ENCODE measurements at places on chromosomes 6 and 20.

GRCh38 chr20:14644306-14645097 lies 307.1 kb upstream of the FLRT3 start:
- DNase-seq, result no peak

- DNase-seq, result no peak
These were observed 59.5 kb downstream of the CDC40 start for GRCh38 chr6:110239526-110240274.

DNA sequence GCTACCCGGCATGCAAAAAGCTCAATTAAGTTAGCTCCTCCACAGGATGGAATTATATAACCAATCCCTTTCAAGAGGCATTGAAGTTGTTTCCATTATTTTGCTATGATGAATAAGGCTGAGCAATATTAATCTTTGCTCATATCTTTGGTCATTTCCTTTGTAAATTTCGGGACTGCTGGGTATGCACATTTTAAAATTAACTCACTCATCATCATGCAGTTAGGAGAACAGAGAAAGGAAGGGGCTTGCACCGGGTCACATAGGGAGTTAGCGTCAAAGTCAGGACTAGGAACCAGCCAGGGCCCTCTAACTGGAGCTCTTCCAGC lies 430 bp upstream of the FAM110A start:
- no peak for DNase-seq

DNA sequence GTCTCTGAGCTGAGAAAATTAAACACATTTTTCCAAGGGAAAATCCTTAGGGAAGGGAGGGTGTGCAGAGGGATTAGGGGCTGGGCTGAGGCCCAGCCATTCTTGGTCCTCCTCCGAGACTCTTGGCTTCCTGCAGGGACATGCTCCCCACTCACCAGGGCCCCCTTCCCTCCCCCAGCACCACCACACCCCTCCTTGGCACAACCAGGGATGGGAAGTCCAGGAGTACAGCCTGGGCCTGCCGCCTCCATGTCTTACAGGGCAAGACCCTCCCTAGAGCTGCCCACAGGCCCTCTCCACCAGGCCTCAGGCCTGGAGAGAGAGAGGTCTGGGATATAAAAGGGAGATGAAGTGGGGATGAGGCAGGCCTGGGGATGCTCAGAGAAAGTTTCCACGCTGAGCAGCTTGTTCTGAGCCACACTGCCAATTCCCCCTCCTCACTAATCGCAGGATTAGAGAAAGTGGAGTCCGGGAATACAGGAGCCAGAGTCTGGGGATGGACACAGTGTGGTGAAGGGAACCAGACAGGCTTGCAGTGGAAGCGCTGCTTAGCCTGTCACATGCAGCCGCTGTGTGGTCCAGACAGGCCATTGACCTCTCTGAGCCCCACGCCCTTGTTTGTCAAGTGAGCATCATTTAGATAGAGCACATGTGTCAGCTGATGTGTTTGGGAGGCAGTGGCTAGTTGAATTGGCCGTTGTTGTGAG lies 105.5 kb downstream of the MRPL14 start:
- DNase-seq, result no peak

DNA sequence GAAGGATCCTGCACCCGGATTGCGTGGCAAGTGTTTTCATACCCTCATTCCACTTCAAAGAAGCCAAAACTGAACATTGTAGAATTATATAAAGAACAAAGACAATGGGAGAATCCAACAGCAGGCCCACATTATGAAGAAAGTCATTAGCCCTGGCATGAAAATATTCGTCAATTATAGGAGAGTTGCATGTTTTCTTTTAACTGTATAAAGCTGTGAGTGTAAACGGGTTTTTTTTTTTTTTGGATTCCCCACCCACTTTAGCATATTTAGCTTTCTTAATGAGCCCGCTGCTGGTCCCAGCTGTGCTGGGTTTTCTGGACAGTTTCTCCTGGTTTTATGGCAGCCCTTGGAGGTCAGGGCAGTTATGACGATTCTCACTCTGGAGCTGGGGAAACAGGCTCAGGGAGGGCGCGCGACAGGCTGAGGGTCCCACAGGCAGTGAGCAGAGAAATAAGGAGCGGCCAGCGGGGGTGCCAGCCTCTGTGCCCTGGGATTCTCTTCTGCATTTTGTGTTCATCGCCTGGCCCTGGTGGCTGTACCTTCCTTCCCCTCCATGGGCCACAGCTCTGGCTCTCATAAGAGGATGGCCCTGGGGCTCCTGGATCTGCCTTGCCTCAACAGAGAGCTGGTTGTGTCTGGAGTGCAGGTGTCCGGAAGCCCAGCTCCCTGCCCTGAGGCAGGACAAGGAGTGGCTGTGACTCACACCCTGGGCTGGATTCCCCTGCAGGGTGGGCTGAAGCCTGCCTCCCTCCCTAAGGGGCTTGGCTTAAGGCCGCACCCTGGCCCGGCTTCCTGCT lies 24.1 kb upstream of the SULF2 start:
- no peak for DNase-seq

GRCh38 chr6:82415820-82416219 lies 52.2 kb downstream of the TPBG start:
- DNase-seq, result no peak

GRCh38 chr6:17423026-17423425 lies 29.6 kb downstream of the CAP2 start:
- no peak for DNase-seq

GRCh38 chr6:12245763-12246718 lies 44.1 kb upstream of the EDN1 start:
- no peak for DNase-seq

DNA sequence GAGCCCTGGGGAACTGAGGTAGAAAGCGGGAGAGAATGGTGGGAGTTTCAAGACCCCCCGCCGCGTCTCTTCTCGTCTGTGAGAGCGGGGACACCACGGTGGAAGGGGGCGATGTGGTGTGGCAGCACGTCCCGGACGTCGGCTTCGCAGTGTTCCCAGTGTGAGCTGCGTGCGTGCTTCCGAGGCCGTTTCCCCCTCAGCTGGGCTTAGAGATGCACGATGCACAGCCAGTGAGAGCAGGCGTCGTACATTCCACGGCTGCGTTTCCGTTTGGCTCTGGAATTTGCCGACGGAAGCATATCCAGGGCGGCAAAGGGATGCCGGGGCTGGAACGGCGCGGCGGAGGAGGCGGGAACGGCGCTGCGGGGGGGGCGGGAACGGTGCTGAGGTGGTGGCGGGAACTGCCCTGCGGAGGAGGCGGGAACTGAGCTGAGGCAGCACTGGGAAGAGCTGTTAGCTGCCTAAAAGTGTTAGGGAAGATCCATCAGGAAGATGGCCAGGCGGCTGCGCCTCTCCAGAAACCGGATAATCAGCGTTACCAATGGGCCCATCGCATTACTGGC lies 37.7 kb downstream of the KIF25 start:
- no peak for DNase-seq

- no peak for DNase-seq
These were observed 2.5 kb downstream of the PMEPA1 start for GRCh38 chr20:57707320-57707719.

DNA sequence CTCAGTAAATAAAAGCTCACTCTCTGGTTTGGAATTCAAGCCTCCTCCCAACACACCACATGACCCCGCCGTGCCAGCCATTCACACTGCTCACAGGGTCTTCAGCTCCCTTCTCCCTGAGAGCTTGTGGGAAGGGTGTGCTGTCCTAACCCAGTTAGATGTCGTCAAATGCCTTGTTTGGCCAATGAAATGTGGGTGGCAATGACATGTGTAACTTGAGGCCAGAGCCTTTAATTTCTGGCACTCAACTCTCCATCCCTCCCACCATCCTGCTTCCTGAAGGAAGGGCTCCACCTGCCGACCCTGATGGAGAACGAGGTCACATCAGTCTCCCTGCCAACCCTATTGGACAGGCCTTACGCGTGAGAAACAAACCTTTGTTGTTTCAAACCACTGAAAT lies 224.5 kb upstream of the AGPAT4 start:
- DNase-seq, result no peak

- DNase-seq, result no peak
These were observed 43.2 kb downstream of the SSR1 start for GRCh38 chr6:7269816-7270215.

DNA sequence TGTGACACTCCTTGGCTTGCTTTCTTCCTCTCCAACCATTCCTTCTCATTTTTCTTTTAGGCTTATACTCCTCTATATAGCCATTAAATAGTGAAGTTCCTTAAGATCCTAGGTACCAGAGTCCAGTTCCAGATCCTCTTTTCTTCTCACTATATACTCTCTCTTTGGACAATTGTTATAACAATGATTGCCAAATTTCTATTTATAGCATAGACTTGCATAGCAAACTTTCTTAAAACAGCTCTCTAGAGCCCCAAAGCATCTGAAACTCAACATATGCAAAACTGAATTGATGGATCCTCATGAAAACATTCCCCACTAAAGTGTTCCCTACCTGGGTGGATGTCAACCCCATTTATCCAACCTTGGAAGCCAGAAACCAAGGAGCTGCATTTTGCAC lies 13.4 kb downstream of the PHIP start:
- DNase-seq, result no peak

DNA sequence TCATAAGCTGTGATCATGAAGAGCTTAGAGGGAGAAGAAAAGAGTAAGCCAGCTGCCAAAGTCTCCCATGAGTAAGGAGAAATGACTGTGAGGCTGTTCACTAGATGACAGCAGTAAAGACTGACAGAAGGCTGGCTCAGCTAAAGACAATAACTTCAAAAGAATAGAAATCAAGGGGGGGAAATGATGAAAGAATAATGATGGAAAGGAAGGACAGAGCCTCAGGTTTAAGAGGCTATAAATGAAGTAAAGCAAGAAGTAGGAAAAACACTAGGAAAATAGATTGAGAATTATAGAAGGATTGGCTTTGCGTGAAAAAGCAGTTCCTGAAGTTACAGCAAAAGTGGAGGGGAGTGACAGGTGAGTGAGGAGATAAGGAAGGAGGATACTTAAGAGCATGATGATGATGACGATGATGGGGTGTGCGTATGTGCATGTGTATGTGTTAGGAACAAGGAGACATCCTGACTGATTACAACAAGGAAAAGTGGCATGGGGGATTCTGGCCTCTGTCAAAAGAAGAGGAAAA lies 48.2 kb downstream of the HBS1L start:
- no peak for DNase-seq

DNA sequence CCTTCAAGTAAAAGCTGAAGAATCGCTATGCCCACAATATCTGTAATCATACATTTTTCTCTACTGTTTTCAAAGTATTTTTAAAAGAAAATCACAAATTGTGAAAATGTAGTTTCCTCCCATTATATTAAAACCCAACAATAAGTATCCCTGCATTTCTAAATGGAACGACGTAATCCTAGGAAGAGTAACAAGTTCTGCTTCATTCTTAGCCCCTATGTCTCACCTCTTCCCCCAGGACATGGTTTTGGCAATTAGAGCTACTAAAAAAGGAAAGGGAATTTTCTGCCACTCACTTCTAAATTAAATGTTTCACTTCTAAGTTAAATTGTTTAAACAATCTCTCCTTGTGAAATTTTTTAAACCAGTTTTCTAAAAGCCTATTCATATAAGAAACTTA lies 47.4 kb downstream of the TBPL1 start:
- DNase-seq, result no peak

DNA sequence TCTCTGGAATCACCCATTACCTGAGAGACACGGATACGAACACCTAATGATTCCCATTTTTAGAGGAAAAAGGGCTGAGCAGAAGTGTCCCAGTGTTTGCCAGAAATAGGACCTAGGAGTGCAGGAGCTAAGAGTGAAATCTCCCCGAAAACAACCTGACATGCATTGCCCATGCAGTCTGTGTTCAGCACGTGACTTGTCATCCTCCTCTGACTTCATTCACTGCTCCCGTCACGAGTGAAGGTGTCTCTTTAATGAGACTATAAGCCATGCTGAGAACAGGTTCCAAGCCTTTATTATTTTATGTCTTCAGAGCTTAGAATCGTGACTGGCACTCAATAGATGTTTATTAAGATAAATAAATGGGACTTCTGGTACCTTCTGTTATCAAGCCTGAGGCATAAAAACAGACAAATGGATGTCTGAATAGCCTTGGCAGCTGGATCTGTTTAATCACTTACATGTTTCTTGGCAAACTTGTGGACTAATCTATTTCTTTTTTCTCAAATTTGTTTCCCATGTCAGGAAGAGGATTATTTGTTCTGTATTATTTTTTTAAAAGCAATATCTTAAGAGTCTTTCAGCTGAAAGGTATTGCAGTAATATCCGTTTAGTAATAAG lies 3.7 kb upstream of the MLIP start:
- no peak for DNase-seq

DNA sequence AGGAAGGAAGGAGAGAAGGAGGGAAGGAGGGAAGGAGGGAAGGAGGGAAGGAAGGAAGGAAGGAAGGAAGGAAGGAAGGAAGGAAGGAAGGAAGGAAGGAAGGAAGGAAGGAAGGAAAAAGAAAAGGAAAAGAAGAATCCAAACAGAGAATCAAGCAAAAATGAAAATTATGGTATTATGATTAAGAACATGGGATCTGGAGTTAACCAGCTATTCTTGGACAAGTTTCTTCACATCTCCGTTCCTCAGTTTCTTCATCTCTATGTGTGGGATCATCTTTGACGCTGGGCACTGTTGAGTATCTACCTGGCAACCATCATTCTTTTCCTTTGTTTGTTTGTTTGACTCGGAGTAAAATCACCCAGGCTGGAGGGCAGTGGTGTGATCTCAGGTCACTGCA lies 71.6 kb downstream of the ZNF217 start:
- DNase-seq, result no peak

- DNase-seq, result no peak
These were observed 46.1 kb downstream of the RALGAPA2 start for GRCh38 chr20:20666359-20666758.

- no peak for DNase-seq
These were observed 25.4 kb upstream of the SYNJ2 start for GRCh38 chr6:157956171-157956730.

- no peak for DNase-seq
These were observed 15.3 kb downstream of the TJAP1 start for GRCh38 chr6:43492673-43493072.

- no peak for DNase-seq
These were observed 86.7 kb downstream of the GMDS start for GRCh38 chr6:2158596-2159271.

DNA sequence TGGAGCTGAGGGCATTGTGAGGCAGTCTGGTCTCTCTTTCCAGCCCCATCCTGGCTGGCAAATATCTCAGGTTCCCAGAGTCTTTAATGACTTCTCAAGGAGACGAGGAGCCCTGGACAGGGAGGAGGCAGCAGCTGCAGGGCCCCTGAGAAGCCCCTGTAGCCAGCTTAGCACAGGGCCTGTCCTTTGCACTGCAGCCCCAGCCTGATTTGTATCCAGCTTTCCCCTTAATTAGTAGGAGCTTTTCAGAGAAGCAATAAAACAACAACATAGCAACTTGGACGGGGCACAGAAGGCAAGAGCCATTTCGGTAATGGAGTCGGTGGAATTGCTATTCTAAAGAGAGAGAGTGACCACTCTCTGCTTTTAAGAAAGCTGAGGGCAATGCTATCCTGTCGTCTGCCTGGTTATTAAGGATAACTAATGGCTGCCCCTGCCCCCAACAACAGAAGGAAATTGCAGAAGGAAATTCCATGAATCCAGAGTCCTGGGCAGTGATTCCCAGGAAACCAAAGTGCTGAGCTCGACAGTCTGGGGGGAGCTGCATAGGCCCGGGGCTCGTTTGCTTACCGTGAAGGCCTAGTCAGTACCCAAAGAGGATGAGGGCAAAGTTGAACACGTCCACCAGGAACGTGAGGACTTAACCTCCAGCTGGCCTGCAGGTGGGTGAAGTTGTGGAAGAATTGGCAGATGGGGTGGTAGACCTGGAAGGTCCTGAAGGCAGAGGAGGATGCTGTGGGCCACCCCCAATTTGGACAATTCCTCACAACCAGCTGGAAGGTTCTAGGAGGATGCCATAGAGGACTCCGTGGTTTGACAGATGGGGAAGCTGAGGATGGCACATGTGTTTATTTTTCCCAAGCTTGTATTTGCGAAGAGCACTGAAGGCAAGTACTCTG lies 50.3 kb downstream of the NPEPL1 start:
- DNase-seq, result no peak

Measured in GOT3 (cell line).